Transverse colon (tissue), 4 donors: ENCODE measurements at places on chromosomes 1 and 21.

GRCh38 chr1:199161766-199162303 is 523.0 kb downstream of the PTPRC start:
- no peak for DNase-seq

GRCh38 chr1:167564612-167565270 is 11.2 kb upstream of the CREG1 start:
- DNase-seq: no peak

GRCh38 chr1:161733526-161733925 is 12.2 kb downstream of the FCRLB start:
- DNase-seq: no peak

- DNase-seq: no peak
Measured at GRCh38 chr1:54571803-54572541, 23.9 kb downstream of the ACOT11 start.

GRCh38 chr1:208103597-208104513 is 140.3 kb downstream of the PLXNA2 start:
- no peak for DNase-seq

GRCh38 chr21:45069711-45070110 is 4.7 kb upstream of the ADARB1 start:
- no peak for DNase-seq

GRCh38 chr1:162145280-162145965 is 75.9 kb downstream of the NOS1AP start:
- DNase-seq: no peak

- no peak for DNase-seq
Measured at GRCh38 chr1:36849956-36850355, 184.4 kb downstream of the GRIK3 start.
